ENCODE measurements at places on chromosomes 2 and 18.
A peak's percentile ranks its signal among the peaks of the same experiment; 100 is the strongest.

DNA sequence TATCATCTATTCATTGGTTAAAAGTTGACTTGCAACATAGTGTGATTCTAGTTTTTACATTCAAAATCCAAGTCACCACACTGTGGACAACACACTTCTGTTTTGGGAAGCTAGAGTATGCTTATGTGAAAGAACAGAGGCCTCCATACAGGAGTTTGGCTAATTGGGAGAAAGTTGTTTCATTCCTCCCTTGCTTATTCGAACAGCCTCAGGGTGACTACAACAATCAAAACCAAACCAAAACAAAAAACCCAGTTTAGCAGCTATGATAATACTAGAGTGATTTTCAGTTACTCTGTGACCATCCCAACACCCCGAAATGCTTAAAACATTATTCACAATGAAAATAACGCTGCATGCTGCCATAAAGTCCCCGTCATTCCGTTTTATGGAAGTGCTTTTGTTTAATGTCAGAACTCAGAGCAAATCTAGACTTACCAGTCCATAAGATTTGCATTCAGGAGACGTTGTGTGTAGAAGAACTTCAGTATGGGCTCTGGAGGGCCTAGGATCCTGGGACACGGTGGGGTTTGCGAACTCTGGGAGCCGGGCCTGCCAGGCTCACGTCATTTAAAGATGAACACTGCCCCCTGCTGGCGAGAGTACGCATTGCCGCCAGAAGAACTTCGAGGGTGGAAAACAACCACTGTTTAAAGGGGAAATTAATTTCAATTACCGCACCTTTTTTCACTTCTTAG is 111.4 kb downstream of the FTCDNL1 start:
- DNase-seq = peak; percentile 84

GRCh38 chr2:216857131-216857550 is 2.7 kb downstream of the TNP1 start:
- DNase-seq = peak; percentile 41

GRCh38 chr2:39289609-39290008 is 45.8 kb upstream of the CDKL4 start:
- no peak for DNase-seq

- no peak for DNase-seq
Measured at GRCh38 chr2:6845312-6845711, 20.4 kb downstream of the CMPK2 start.

DNA sequence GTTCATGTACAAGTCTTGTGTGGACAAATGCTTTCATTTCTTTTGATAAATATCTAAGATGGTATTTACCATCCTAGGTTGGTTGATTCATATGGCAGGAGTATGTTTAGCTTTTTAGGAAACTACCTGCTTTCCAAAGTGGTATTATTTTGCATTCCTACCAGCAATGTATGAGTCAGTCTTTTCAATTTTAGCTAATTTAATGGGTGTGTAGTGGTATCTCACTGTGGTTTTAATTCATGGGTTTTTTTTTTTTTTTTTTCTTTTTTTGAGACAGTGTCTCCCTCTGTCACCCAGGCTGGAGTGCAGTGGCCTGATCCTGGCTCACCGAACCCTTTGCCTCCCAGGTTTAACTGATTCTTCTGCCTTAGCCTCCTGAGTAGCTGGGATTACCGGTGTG is 4.2 kb downstream of the ZNF512 start:
- DNase-seq = no peak

DNA sequence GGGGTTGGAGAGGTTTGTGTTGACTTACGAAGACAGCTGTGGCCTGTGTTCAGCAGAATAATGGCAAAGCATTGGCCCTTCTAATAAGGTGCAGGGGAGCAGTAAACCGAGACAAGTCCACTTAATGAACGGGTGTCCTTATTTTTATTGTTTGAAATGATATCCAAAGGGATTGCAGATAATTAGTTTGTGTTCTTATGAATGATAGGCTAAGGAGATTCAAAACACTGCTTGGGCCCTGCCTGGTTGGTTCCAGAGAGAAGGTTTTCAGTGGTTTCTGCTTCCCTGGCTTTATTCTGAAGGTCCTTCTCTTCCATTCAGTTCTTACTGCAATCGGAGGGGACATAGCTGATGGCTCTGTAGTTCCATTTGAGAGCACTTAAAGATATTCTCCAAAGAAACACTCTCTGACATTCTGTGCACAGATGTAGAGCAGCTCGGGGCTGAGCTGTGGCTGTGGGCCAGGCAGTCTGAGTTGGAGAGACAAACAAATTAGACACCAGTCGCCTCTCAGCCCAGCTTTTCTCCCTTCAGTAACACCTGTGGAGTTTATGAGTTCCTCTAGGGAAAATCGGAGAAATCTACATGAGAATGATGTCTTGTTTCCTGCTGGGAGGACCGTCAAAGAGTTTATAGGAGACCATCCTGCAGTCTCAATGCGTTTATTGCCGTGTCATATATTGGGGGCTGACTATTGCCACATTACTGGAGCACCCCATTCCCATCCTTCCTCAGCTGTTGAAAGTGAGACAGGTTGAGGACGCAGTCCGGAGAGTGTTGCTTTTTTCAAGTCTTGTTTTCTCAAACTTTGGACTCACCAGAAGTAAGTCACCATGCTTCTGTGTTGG is 6.5 kb downstream of the GREB1 start:
- DNase-seq = no peak

GRCh38 chr18:51525453-51526225 is 328.2 kb upstream of the MEX3C start:
- DNase-seq = no peak

DNA sequence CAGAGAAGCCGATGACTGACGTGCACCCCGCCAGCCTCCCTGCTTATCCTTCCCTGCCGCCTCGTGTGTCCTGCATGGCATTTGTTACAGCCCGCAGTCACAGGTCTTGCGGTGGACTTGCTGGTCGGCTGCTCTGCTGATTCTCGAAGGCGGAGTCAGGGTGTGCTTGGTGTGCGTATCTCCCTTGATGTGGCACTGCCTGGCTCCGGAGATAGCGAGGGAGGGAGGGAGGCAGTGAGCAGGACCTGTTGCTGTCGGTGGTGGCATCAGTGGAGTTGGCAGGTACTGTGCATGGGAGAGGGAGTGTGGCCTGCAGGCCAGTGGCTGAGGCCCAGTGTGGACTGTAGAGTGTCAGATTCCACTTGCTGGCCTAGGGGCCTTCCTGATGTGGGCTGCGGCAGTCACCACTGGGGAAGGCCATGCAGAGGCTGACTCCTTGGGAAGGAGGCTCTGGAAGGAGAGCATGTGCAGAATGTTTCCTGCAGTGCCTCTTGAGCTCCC is 198.9 kb downstream of the AGAP1 start:
- no peak for DNase-seq

GRCh38 chr2:226179010-226179409 is 620.6 kb downstream of the IRS1 start:
- no peak for DNase-seq

DNA sequence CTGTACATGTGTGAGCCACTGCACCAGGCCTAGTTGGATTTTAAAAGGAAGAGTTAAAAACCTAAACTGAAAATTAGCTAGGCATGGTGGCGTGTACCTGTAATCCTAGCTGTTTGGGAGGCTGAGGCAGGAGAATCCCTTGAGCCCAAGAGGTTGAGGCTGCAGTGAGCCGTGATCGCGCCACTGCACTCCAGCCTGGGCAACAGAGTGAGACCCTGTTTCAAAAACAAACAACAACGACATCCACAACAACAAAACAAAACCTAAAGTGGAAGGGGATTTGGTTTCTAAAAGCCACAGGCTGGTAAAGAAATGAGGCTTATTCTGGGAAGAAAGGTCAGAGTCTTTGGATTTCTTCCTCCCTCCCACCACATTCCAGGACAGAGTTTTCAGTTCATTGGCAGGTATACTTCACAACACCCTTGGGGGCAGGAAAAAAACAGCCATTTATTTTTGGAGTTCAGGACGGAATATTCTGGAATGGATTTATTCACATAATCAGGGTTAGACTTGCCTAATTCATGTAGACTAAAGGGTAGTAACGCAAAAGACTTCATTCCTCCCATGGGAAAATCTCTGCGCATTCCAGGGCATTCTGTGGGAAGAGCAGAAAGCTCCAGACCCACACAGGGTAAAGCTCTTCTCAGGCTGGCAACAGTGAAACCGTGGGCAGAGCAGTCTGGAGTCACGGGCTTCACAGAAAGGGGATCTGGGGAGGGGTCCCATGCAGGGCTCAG is 34.9 kb downstream of the TEX44 start:
- DNase-seq = no peak

DNA sequence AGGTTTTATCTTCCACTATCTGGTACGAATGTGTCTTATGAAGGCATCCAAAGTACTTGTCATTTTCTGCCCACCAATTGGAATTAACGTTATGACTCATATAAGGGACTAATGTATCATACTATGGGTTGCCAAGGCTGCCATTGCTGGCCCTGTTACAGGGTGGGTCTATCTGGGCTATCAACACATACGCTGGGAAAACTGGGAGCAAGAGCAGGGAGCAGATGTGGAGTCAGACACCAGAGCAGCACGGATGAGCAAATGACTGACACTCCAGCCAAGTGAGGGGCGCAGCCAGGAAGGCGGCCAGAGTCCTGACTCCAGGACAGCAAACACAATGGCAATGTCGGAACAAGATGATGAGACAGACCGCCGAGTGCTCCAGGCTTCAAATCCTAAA is 145.9 kb downstream of the COPS8 start:
- DNase-seq = no peak

DNA sequence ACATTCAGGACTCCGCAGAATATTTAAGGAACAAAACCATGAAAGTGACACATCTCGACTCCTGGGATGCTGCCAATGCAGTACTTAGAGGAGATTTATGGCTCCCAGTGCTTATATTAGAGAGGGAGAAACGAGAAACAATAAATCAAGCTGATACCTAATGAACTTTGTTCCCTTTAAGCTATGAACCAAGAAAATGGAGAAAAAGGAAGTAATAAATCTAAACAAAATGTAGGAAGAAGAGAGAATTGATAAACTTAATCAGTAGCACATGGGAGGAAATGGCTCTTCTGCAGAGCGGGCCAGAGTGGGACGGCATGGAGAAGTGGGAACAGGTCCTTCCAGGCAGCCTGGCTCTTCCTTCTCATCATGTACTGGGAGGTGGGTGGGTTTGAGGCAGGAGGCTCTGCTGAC is 42.7 kb downstream of the NPPC start:
- no peak for DNase-seq

- DNase-seq = no peak
Measured at GRCh38 chr18:48941672-48942071, 9.1 kb downstream of the SMAD7 start.

GRCh38 chr2:23620841-23621341 is 235.9 kb downstream of the KLHL29 start:
- no peak for DNase-seq

- no peak for DNase-seq
Measured at GRCh38 chr2:100289020-100289419, 33.3 kb downstream of the LONRF2 start.

GRCh38 chr18:74818516-74819175 is 221.0 kb downstream of the ZNF407 start:
- DNase-seq = no peak

GRCh38 chr2:8675543-8675942 is 6.3 kb upstream of the ID2 start:
- DNase-seq = no peak

- DNase-seq = no peak
Measured at GRCh38 chr2:226130192-226130591, 669.4 kb downstream of the IRS1 start.

DNA sequence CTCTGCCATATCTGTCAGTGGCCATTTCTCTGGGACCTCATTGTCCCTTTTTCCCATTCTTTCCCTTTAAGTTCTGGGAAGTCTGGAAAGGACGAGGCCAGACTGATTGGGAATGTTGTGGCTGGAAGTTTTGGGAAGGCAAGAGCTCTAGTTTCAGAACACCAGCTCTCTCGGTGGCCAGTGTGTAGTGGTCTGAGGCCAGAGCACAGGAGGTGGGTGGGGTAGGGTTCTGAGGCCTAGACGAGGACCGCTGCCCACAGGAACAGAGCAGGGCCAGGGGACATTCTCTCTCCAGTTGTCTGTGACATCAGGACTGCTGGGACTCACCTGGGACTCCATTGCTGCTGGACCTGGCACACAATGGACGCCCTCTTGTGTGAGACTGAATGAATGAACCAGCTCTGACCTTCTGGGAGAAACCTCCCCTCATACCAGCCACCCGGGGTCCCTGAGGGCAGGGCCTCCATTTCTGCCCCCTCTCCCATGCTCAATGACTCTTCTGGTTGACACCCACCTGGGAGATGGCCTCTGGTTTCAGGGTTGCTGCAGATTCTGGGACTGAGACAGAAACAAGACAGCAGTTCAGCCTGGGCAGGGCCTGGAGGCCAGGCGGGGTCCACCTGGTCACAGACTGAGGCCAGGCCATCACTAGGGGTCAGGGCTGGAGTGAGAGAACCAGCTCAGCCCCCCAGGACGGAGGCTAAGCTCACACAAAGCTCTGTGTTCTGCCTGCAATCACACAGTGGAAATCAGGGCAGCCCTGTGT is 8.4 kb upstream of the NPPC start:
- no peak for DNase-seq

DNA sequence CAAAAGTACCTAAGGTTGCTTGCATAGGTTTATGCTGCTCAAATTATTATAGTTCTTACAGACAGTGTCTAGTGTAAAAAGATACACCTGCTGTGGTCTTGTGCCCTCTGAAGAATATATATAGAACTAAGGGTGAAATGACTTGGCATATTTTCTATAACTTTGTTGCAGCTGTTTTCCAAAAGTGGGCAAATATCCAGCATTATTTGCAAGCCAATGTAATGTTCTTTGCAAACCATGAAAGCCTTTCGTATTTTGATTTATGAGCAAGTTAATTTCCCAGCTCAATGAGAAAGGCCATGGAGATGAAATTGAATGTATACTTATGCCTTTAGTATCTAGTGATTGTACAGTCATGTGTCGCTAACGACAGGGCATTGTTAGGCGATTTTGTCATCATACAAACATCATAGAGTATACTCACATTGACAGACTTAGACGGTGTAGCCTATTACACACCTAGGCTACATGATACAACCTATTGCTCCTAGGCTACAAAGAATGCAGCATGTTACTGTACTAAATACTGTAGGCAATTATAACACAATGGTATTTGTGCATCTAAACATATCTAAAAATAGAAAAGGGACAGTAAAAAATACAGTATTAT is 116.3 kb downstream of the PLCL1 start:
- DNase-seq = no peak

DNA sequence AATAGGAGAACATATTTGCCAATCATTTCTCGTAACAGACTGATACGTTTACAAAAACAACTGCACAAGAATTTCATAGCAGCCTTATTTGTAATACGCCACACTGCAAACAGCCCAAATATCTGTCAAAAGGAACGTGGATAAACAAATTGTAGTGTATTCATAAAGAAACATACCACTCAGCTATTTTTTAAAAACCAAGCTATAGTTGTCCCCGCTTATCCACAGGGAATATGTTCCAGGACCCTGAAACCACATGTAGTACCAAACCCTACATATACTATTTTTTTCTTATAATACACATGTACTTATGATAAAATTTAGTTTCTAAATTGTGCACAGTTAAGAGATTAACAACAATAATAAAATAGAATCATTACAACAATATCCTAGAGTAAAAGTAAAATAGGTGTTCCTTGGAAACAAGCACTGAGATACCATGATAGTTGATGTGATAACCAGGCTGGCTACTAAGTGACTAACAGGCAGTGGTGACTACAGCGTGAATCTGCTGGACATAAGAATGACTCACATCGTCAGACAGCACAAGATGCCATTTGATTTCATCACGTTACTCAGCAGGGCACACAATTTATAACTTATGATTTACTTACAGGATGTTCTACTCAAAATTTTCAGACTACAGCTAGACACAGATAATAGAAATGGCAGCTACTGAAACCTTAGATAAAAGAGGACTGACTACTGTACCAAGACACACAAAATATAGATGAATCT is 367.4 kb downstream of the NCKAP5 start:
- DNase-seq = no peak
